ENCODE measurements at places on chromosomes 6 and 20.

DNA sequence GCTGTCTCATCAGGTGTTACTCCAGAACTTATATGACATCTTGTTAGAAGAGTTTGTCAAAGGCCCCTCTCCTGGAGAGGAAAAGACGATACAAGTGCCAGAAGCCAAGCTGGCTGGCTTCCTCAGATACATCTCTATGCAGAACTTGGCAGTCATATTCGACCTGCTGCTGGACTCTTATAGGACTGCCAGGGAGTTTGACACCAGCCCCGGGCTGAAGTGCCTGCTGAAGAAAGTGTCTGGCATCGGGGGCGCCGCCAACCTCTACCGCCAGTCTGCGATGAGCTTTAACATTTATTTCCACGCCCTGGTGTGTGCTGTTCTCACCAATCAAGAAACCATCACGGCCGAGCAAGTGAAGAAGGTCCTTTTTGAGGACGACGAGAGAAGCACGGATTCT, 43.7 kb upstream of the SMIM28 start:
- no peak for DNase-seq

GRCh38 chr6:54327631-54328030, 19.4 kb downstream of the TINAG start:
- DNase-seq: no peak

- peak; percentile 60 for DNase-seq
These were observed 47.4 kb downstream of the TRMT11 start for GRCh38 chr6:126033696-126034095.

DNA sequence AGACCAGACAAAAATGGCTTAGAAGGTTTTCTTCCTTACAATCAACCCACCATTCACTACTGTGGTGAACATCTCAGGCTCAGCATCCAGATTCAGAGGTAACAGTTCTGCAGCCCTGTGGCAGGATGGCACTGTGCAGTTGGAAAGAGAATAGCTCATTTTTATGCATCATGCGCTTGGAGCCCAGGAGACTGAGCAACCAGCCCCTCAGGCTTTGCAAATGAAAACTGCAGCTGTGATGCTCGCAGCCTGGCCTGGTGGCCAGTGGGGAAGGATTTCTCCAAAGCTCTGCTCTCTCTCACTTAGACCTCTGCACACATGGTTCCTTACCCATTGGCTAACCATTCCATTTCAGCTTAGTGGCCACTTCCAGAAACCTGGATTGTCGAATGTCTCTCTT, 45.8 kb downstream of the GABRR2 start:
- DNase-seq: no peak

DNA sequence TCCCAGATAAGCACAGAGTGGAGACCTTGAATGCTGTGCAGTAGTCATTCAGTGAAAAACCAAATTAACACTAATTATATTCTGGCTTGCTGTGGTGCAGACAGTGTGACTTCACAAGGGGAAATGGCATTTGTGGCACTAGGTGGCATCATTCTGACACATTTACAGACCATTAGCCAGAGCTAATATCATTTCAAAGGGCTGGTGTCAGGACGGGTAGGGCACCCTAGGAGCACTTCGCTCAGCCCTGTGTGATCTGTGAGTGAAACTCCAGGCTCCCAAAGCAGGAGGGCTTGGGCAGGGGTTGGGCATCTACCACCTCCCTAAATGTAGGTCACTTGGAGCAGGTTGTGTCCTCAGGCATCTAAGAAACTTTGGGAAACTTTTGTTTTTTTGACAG, 555.8 kb downstream of the PKHD1 start:
- DNase-seq: peak; percentile 25

DNA sequence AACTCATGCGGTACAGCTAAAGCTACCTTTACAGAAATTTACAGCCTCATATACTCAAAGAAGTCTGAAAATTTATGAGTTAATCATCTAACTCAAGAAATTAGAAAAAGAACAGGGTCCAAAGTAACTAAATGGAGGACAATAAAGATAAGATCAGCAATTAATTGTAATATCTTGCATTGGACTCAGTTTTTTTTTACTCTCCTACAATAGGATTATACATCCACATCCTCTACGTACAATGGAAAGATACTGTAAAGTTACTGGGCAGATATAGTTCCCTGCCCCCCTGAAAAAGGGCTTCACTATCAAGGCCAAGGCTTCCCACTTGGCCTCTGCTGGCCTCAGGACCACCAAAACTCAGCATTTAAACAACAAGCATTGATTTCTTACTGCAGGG, 31.5 kb upstream of the MOCS1 start:
- DNase-seq: no peak

DNA sequence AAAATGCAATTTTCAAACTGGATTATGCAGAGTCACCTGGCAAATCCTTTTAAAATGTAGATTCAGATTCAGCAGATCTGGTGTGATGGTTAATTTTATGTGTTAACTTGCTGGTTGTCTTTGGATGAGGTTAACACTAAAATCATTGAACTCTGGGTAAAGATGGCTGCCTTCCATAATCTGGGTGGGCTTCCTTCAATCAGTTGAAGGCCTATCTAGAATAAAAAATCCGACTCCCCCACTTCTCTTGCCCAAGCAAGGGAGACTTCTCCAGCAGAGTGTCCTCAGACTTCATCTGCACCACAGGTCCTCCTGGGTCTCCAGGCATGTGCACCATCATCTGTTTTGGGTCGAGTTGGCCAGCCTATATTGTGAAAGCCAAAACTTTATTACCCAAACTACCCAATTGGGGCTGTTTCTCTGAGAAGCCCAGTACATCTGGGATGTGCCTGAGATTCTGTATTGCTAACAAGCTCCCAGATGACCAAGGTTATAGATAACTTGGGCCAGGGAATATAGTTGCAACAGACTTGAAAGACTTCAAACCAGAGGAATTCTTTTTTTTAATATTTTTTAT, 1.6 kb upstream of the SLC17A5 start:
- no peak for DNase-seq

DNA sequence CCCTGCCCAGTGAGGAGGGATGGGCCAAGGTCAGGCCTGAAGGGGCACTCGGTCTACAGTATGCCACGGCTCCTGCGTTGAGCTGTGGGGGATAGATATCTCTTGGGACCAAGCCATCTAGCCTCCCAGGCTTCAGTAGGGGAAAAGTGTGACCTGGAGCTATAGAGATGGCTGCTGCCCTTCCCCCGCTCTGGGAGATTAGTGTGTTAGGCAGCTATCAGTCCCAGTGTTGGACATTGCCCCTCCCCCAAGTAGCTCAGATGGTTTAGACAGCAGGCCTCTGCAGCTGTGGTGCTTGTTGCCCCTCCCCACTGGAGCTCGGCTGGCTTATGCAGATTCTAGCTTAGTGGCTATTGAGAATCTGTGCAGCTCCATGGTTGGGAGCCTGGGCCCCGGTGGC, 56.8 kb downstream of the KHDRBS2 start:
- no peak for DNase-seq

DNA sequence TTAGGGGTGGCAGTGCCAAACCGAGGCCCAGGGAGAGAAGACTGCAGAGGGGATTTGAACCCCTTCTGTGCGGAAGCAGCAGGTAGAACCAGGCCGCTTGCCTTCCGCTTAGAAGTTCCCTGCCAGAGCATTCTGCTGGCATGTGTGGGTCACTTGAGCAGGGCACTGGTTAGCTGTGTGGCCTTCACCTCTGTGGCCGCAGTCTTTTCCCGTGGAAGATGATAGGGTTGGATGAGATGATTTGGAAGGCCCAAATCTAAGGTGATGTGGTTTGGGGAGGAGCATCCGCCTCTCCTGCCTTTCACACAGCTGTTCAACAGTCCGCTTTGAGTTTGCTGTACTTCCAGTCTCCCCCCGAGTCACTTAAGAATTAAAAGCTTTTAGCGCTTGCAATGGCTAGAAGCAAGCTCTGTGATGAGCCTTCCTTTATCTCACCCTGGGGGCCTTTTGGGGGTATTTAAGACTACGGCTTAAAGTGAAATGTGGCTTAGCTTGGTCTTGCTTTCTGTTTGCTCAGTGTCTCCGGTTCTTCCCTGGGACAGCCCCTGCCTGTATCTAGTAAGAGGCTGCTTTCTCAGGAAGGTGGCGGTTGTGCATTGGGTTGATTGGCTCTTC, 743 bp downstream of the CMTR1 start:
- DNase-seq: no peak

Measured in D341Med (cell line).